ENCODE measurements at places on chromosomes 3 and 15.

GRCh38 chr15:95857758-95858157, 472.7 kb upstream of the NR2F2 start:
- H3K36me3 ChIP-seq, result no peaks in the 10 kb centered on the region
- no peak overlapping the region for H3K27ac ChIP-seq
- H3K4me3 ChIP-seq, result no peak overlapping the region
- no peaks in the 10 kb centered on the region for H3K4me1 ChIP-seq
- no peak for DNase-seq

- no peak overlapping the region for H3K4me3 ChIP-seq
- no peaks in the 10 kb centered on the region for H3K4me1 ChIP-seq
- H3K27me3 ChIP-seq, result no peaks in the 10 kb centered on the region
- DNase-seq, result no peak
Measured at GRCh38 chr3:149717391-149718056, 34.8 kb downstream of the COMMD2 start.

GRCh38 chr3:167728632-167729323, 5.9 kb downstream of the PDCD10 start:
- H3K27me3 ChIP-seq, result no peaks in the 10 kb centered on the region
- peaks cover 5% of the 10 kb centered on the region for H3K4me1 ChIP-seq
- H3K4me3 ChIP-seq, result no peak overlapping the region
- no peak for DNase-seq

DNA sequence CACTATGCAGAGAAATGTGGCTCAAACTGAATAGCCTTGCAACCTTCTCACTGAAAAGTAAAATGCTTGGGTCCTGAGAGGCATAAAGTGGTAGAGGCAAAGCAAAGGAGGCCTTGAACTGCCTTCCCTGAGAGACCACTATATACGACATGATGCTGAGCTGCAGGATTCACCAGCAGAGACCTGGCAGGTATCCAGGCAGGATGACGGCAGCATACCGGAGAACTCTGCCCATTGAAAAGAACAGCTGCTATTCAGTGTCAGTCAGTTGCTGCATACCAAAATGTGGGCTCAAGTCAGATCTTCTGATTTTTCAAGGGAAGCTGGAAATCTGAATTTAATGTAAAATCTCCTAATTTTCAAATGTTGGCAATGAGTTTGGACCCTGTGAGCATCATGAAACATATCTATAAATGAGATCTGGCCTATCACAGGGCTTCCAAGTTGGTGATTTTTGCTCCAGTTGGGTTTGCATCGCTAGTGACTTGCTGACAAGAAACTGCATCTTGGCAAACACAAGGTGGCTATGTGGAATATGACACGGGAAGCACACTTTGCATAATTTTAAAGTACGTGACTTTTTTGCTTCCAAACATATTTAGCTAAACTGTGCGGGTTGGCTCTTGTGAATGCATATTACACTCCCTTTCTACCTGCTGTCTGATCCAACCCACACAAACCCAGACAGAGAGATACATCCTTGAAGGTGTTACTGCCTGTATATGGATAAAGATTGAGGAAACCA, 529.0 kb downstream of the AGBL1 start:
- H3K27ac ChIP-seq, result no peak overlapping the region
- H3K36me3 ChIP-seq, result no peaks in the 10 kb centered on the region
- no peak overlapping the region for H3K4me3 ChIP-seq

DNA sequence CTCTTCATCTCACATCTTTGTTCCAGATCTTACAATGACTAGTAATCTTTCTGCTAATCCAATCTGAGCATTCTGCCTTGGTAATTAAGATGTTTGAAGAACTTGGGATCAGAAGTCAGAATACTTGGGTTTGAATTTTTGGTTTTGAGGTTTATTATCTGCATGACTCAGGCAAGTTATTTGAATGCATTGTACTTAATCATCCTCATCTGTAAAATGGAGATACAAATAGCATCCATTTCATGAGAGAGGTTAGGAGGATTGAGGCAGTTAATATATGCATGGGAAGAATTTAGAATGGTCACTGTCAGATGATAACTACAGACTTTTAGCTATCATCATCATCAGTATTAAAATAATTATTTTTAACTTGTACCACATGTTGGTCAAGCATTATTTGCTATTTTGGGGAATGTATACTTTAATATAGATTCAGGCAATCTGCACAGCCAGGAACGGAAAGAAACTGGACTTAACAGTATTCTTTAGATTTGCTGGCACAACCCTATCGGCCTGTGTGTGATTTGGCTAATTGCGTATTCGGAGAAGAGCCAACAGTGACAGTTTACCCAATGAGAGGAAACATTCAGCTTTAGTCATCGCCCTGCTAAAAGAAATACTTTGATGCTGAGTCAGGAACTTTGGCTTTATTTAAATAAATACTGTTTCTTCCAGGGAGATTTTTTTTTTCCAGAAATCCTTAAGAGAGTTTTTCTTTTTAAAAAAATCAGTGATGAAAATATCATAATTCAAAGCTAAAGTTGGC, 600.0 kb downstream of the ROBO1 start:
- H3K27me3 ChIP-seq, result no peaks in the 10 kb centered on the region
- no peak overlapping the region for H3K27ac ChIP-seq
- no peaks in the 10 kb centered on the region for H3K36me3 ChIP-seq
- no peak overlapping the region for H3K4me3 ChIP-seq
- H3K4me1 ChIP-seq, result no peaks in the 10 kb centered on the region

DNA sequence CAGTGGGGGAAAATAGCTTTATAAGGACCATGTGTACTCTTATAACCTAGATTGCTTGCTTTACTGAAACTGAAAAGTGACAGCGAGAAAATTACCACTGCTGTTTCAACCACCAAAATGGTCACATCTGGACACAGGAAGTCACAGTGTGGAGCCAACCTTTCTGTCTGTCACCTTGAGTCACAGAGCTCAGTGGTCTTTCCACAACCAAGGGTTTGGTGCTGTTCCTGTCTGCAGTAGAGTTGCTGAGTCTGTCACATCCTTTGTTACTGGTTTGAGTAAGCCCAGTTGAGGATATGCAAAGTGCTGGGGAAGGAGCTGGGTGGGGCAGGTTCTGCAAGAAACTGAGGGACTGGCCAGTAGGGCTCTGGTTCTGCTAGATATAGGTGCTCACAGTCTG, 139.1 kb upstream of the EIF1B start:
- DNase-seq, result no peak
- H3K27me3 ChIP-seq, result peaks cover 4% of the 10 kb centered on the region
- no peaks in the 10 kb centered on the region for H3K36me3 ChIP-seq
